Stimulated activated CD8-positive, alpha-beta memory T cell treated with anti-CD3 and anti-CD28 coated beads, Interleukin-7, amount 100 ng/mL, for 48 hours (primary cell): ENCODE measurements at places on chromosomes 7 and 10.

- no peak for DNase-seq
Measured at GRCh38 chr10:17878896-17879295, 69.7 kb downstream of the MRC1 start.

DNA sequence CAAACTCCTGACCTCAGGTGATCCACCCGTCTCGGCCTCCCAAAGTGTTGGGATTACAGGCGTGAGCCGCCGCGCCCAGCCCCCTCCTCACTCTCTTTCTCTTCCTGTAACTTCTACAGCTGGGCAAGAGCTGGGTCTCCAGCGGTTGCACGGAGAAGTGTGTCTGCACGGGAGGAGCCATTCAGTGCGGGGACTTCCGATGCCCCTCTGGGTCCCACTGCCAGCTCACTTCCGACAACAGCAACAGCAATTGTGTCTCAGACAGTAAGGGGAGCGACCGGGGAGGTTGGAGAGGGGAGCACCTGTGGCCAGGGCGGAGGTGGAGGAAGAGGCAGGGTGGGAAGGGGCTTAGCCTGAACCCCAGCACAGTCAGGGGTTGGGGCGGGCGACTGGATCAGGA, 41.4 kb downstream of the EPHB4 start:
- no peak for DNase-seq

DNA sequence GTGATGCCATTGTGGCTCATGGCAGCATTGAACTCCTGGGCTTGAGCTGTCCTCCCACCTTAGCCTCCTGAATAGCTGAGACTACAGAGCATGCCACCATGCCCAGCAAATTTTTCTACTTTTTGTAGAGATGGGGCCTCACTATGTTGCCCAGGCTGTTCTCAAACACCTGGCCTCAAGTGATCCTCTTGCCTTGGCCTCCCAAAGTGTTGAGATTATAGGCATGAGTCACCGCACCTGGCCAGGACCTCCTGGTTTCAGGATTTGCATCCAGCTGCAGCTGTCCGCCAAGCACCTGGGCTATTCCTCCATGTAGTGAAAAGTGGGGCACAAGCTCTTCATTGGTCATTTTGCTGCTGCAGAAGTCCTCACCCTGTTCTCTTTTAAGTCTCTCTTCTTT, 58.9 kb downstream of the ZNF22 start:
- DNase-seq = no peak

DNA sequence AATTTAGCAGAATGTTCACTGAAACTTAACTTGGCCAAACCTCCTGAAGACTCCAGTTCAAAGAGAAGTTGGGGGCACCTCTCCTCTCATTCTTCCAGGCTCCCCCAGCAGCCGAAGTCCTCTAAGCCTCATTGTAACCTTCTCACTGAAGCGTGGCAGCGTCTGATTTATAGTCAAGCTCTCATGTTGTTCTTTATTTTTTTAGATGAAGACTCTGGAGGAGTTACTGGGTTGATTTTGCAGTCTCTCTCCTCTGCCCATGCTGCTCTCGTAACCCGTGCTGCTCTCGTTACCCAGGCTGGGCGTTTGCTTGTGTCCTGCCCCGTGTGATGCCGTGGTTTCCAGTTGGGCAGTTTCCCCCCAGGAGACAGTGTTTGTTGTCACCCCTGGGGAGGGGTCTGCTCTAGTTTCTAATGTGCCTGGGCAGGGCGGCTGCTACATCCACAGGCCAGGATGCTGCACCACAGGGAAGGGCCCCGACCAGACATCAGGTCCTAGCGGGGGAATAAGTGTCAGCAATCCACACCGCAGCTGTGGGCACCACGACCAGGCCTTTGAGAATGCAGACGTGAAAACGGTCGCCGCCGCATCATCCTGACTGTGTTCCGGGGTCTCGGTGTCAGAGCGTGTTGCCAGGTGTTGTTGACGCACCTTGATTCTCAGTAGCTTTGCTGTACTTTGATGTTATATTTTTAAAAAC, 65.2 kb downstream of the WDR37 start:
- no peak for DNase-seq

DNA sequence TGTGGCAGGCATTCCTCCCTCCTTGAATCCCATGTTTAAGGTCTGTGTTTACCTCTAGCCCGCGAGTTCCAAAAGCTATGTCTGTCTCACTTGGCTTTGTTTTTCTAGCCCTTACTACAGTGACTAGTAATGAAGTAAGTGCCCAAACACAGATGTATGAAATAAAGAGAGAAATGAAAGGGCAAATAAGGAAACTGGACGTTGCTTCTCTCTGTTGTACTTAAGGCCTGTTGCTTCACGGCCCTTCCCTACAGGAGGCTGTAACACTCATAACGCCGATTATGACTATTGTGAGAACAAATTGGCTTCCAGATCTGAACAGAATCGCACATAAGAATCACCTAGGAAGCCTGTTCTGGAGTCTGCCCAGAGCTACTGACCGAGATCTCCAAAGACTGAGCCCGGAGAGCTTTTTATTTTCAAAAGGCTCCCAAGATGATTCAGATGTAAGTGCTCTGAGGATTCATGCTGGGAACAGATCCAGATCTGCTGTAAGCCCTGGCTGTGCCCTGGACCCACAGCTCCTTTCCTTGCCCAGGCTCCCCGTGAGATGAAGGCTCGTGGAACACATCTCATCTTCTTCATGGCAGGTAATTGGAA, 432.6 kb downstream of the SDK1 start:
- DNase-seq = no peak

- DNase-seq = no peak
Measured at GRCh38 chr10:50788951-50789945, 49.5 kb downstream of the ASAH2B start.

DNA sequence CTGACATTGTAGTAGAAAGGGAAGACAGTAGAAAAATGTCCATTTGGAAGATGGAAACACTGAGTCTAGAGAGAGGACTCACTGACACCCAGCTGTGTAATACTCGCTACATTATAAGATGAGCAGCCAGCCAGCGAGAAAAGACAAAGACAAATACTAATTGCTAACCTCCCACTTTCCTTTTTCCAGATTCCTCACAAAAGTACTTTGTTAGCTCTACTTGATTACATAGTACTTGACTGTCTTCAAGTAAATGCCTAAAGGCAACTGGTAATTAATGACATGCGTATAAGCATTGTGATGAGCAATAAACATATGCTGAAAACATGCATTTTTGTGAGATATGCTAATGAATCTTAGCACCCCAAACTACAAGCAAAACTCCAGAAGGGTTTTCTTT, 363.1 kb downstream of the GPAM start:
- DNase-seq = no peak

DNA sequence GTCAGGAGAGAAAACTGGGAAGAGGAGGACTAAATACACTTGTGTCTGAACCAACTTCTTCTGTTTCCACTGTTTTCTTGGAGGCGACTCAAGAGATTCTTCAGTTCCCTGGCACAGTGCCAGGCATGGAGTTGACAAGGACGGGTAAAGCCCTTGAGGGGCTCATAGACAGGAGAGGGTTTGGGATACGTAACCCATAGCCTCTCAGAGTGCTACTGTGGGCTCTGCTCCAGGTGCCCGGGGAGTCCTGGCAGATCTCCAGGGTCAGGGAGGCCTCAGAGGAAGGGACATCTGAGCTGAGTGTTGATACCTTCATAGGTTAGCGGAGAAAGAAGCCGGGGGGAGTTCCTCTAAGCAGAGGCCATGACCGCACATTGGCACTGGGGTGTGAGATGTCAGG, 42.0 kb downstream of the GALNT17 start:
- no peak for DNase-seq

DNA sequence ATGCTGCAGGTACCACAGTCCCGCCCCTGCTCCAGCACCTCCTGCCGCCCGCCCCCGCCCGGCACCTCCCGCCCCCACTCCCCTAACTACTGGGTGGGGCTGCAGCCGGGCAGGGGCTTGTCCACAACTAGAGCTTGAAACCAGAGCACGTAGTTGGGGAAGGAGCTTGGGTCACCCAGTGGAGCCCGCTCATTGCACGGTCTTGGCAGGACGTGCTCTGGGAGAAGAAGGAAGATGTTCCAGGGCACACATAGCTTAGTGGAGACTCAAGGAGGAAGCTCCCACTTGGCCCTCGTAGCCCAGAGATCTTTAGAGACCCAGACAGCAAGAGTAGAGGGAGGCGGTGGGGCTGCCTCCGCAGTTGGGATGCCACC, 692 bp downstream of the IGFBP1 start:
- DNase-seq = no peak

DNA sequence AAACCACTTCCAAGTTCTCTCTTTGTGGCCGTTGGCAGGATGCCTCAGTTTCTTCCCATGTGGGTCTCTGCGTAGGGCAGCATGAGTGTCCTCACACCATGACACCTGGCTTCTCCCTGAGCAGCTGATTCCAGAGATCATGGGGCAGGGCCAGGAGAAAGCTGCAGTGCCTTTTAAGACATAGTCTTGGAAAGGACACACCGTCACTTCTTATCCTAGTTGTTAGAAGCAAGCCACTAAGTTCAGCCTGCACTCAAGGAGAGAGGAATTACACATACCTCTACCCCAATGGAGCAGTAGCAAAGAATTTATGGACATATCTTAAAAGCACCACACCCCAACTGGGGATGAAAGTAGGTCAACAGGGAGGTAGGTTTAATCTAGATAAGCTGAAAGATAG, 16.4 kb downstream of the NODAL start:
- no peak for DNase-seq

DNA sequence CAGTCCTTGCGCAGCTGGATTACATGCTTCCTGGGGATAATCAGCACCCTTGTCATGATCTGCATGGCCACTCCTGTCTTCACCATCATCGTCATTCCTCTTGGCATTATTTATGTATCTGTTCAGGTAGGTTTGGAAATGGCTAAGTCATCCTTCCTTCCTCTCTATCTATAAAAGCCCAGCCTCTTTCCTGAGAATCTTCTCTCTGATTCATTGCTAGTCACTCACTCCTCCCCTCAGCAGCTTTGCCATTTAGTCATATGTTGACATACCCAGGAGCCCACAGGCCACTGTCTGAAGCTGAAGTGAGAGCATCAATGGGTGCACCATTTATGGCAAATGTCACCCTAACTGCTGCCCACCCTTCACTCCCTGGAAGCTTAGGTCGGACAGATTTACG, 52.0 kb downstream of the ABCC2 start:
- DNase-seq = no peak

- DNase-seq = no peak
Measured at GRCh38 chr7:33837356-33837851, 67.9 kb upstream of the BMPER start.

- DNase-seq = no peak
Measured at GRCh38 chr7:117020591-117020973, 67.3 kb downstream of the ST7 start.

GRCh38 chr10:131683941-131684340, 216.9 kb upstream of the PPP2R2D start:
- DNase-seq = no peak

DNA sequence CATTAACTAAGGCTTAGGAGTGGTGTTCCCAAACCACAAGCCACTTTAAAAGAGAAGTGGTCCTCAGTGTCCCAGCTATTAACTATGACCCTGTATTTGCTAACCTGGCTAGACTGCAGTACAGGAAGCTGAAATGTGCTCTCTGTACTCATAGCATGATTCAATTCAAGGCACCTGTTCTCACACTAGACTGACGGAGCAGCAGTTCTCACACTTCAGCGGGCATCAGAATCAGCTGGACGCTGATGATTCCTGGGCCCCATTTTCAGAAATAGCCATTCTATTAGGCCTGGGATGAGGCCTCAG, 24.5 kb upstream of the MSRB2 start:
- no peak for DNase-seq

- no peak for DNase-seq
Measured at GRCh38 chr7:970744-971143, 4.6 kb downstream of the COX19 start.

GRCh38 chr10:11949152-11949551, 93.5 kb downstream of the UPF2 start:
- no peak for DNase-seq

- no peak for DNase-seq
Measured at GRCh38 chr7:35699796-35700305, 4.9 kb upstream of the HERPUD2 start.

DNA sequence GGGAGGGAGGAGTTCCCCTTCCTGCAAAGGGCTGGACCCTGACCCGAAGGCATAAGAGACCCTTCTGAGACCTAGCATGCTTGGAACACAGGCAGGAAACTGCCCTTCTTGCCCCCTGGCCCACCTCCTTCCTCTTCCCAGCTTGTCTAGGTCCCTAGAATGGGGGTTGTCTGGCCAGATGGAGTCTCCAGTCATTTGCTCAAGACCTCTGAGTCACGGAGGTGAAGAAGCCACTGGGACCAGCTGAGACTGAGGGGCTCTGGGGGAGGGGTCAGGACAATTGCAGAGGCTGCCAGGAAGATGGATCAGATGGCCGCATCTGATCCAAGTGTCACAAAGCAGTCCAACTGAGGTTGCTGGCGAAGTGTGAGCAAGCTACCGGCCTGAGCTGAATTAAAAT, 46.2 kb downstream of the COL13A1 start:
- no peak for DNase-seq

DNA sequence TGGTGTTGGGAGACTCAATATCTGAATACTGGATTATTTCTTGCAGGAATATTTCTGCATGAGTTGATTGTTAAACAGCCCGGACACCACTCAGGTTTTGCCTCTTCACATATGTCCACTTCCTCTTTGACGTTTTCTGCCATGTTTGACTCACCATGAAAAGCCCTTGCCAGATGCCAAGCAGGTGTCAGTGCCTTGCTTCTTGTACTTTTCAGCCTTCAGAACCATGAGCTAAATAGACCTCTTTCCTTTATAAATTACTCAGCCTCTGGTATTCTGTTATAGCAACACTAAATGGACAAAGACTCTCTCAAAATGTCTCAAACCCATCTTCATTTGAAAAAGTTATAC, 24.7 kb upstream of the MACC1 start:
- no peak for DNase-seq

- DNase-seq = no peak
Measured at GRCh38 chr10:43734716-43735115, 86.0 kb upstream of the ZNF32 start.

- DNase-seq = no peak
Measured at GRCh38 chr7:104801022-104801421, 213.0 kb upstream of the KMT2E start.

DNA sequence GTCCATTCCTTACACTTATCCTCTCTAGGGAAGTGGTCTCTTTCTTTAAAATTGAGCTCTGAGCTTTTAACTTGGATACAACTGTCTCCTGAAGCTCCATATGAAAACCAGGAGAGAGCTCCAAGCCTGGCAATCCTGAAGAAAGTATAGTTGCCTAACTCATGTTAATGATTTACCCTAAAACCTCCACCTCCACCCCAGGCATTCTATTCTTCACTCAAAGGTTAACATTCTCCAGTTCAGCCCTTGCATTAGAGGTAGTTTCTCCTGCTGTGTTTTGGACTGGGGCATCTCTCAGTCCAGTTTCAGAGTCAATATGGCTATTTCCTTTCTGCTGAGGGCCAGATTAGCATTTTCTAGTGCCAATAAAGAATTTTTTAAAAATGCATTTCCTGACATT, 195.5 kb downstream of the SLC25A13 start:
- DNase-seq = no peak

DNA sequence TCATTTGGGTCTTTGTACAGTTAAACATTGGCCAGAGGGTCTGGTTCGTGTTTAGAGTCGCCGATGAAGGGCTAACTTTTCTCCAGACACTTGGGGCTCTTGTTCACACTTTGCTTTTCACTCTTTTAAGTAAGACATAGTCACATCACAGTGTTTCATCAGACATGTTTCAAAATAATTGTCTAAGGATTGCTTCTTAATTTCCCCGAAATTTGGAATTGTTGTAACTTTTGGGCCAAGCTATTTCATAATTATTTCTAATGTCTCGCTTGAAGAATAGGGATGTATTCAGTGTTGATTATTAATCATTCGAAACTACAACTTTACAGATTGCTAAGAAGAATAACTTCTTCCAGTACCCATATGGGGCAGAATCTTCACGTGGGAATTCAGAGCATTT, 92.8 kb downstream of the TCF7L2 start:
- no peak for DNase-seq

- no peak for DNase-seq
Measured at GRCh38 chr10:76231286-76231934, 800.0 kb downstream of the LRMDA start.
